ENCODE measurements at places on chromosomes 3 and 15.

- DNase-seq: peak; percentile 61
These were observed 5.6 kb upstream of the MECOM start for GRCh38 chr3:169668957-169669741.

DNA sequence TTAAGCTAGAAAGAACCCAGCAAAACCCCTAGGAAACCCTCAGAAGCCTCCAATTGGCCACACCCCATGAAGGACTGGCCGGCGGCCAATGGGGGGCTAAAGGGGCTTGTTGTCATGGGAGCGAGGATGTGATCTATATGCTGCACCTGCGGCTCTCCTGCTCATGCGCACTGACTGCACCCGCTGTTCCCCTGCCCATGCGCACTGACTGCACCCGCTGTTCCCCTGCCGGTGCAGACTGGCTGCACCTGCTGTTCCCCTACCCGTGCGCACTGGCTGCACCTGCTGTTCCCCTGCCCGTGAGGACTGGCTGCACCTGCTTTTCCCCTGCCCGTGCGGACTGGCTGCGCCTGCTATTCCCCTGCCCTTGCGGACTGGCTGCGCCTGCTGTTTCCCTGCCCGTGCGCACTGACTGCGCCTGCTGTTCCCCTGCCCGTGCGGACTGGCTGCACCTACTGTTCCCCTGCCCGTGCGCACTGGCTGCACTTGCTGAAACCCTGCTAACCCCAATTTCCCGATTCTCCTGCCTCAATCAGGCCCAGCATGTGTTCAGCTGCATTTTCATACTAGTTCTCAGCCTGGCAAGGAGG, 16.8 kb upstream of the MCCC1 start:
- DNase-seq: no peak

- DNase-seq: no peak
These were observed 14.0 kb downstream of the ETV5 start for GRCh38 chr3:186094696-186095425.

- DNase-seq: no peak
These were observed 21.1 kb upstream of the COMMD4 start for GRCh38 chr15:75314552-75315290.

DNA sequence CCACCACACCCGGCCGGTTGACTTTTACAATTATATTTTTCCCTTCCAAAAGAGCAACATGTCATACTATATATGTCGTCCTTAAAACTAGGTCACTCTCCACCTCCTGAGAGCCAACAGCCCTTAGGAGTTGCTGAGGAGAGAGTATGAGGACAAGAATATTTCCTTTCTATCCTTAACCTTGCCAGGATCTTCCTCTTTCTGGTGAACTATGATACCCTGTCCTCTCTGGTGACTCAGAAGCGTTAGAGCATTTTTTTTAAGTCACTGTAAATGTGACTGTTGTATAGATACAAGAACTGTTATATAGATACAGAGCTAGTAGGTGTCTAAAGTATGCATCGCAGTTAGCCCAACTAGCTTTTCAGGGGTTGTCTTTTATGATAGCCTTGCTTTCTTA, 33.7 kb upstream of the MTHFS start:
- no peak for DNase-seq

DNA sequence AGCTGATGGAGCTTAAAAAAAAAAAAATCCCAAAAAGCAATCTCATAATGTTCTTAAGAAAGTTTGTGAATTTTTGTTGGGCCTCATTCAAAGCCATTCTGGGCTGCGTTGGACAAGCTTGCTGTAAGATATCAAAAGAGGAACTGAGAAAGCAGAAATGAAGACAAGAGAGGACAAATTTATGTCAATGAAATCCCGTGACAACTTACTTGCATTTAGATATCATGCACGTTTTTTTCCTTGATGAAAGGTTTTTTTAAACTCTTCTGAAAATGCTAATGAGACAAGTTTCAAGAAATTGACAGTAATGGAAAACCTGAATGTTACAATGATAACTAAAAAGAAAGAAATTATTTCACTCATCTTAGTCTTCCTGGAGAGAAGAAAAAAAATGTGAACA, 662.9 kb downstream of the SQOR start:
- DNase-seq: no peak

- DNase-seq: peak; percentile 82
These were observed 93.0 kb downstream of the MEIS2 start for GRCh38 chr15:37007301-37007700.

DNA sequence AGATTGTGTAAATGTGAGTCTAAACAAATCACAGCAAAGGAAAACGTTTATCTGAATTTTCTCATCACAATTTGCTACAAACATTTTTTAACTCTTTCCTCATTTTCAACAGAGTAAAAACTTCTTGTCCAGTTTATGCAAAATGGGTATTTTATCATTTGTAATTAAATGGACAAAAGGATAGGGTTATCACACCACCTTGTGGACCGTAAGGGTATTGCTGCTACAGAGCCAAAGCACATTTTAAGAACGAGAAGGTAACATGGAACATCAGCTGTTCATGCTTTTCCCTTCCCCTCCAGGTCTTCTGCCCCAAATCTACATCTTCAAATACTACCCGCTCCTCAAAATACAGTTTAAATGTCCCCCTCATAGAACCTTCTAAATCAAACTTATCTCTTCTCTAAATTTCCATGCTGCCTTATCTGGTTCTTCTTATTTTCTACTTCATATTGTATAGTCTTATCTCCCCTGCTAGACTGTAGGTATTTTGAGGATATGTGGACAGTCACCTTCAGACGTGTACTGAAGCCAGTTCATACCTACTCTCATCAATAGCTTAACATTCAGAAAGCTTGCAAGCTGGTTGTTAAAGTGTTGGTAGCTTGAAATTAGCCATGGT, 12.8 kb upstream of the SETMAR start:
- peak; percentile 72 for DNase-seq

- DNase-seq: no peak
These were observed 334.5 kb upstream of the BCHE start for GRCh38 chr3:166171695-166172094.

- no peak for DNase-seq
These were observed 115.5 kb downstream of the GADL1 start for GRCh38 chr3:30778933-30779332.

GRCh38 chr3:195822131-195822696, 10.5 kb upstream of the MUC4 start:
- DNase-seq: peak; percentile 91

DNA sequence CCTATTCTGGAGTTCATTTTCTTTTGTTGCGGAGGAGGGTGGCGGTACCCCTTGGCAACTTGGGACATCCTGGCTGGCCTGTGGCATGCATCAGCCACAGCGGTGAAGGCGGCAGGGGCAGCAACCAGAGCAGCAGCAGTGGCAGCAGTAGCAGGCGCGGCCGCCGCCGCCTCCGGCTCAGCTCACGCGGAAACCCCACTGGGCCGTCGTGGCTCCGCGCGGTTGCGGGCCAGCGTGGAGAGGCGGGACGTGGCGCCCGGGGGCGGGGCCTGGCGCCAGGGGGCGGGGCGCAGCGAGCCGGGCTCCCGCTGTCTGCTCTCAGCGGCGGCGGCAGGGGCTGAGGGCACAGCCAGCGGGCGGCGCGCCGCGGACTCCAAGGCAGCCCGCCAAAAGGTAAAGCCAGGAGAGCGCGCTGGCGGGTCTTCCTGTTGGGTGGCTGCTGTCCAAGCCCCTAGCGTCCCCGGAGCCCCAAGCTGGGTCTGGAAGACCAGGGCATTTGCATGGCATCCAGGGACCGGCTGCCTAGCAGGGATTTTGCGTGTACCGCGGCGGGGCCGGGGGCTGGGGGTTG, 334.4 kb upstream of the THRB start:
- peak; percentile 39 for DNase-seq

GRCh38 chr15:40046721-40047414, 7.9 kb upstream of the SRP14 start:
- no peak for DNase-seq

DNA sequence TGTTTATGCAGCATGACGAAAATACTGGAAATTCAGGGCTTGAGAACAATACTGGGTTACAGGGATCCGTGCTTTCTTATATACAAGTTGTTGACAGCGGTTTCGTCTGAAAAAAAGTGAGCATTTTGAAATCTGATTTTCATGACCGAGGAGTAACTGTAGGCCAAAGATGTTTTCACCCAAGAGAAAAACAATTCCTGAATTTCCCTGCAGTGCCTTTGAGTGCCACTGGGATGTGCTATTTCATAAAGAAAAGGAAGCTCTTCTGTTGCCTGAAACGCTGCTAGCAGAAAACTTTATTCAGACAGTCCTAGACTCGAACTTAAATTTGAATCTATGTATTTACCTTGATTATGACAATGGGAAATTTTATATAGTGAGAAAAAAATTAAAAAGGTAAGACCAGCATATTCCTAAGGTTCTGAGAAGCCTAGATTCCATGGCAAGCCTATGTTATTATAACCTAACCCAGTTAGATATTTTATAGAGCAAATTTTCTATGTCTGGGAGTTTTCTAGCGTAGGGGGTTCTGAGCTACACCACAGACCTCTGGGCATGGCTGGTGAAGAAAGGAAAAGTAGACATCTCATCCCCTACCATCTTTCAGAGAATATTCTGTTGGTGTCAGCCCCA, 30.2 kb downstream of the KCNAB1 start:
- peak; percentile 78 for DNase-seq

- peak; percentile 81 for DNase-seq
These were observed 395.5 kb downstream of the SHQ1 start for GRCh38 chr3:72452745-72453144.

GRCh38 chr3:156727519-156728205, 53.3 kb downstream of the TIPARP start:
- no peak for DNase-seq

DNA sequence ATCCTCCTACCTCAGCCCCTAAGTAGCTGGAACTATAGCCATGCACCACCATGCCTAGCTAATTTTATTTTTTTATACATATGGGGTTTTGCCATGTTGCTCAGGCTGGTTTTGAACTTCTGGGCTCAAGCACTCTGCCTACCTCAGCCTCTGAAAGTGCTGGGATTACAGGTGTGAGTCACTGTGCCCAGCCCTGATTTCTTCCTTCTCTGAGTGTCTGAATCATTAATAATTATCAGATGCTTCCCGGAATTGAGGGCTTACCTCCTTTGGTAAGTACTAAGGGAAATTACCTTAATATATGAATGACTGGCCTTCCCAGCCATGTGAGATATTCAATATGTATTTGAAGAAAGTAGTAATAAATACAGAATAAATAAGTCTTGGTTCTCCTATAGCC, 7.2 kb downstream of the CLPX start:
- peak; percentile 68 for DNase-seq

DNA sequence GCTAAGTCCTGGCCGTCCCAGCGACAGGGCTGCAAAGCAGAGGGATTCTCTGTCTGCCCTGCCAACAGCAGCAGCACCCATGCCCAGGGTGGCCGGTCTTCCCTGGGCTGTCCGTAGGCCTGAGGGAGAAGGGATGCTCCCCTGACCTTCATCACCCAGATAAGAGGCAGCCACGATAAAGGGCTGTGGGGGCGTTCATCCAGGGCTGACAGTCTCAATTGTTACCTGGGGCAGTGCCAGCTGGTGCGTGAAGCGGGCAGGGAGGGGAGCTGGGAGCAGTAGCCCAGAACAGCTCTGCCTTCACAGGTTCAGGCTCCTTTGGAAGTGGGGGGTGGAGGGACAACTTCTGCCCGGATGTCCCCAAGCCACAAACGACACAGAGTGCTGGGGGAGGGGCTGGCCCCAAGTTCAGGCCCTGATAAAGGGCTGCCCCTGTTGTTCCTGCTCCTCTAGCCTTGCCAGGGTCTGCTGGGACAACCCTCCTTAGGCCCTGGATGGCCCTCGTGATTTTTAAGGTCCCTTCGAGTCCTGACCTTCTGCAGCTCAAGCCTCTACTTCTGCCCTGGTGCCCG, 94.7 kb downstream of the RAB11A start:
- no peak for DNase-seq

DNA sequence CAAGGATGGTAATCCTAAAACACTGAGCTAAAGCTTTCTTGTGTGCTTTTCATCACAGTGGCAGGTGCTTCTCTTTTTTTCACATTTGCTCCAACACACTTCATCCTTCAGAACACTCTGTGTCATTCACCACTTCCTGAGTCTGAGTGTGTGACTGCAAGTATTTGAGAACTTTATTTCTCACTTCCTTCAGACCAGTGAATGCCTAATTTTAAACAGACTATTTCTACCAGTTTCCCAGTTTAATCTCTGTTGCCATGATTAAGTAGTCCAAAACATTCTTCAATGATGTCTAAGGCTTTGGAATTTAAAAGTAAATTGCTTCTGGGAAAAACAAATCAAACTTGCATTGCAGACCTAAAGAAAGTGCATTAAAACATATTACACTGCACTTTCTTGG, 541.2 kb downstream of the RBMS3 start:
- DNase-seq: no peak

GRCh38 chr15:48936666-48937065, 27.1 kb downstream of the SHC4 start:
- DNase-seq: peak; percentile 40

DNA sequence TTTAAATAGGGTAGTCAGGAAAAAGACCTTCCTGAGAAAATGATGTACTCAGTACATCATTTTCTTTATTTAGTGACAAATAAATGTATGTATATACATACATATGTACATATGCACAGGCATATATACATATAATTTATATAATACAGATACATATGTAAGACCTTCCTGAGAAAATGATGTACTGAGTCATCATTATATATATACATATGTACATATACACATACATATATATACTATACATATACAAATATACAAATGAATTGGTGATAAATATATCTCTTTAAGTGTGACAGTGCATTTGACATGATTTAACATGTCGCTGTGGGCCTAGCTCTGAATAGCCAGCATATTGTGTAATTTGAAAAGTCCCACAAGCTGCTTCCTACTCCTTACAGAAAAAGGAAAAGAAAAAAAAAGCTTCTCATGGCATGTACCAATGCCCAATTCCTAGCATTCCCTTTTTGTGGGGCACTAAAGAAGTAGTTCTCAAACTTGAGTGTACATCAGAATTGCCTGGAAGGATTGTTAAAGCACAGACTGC, 208.1 kb upstream of the UMPS start:
- no peak for DNase-seq

DNA sequence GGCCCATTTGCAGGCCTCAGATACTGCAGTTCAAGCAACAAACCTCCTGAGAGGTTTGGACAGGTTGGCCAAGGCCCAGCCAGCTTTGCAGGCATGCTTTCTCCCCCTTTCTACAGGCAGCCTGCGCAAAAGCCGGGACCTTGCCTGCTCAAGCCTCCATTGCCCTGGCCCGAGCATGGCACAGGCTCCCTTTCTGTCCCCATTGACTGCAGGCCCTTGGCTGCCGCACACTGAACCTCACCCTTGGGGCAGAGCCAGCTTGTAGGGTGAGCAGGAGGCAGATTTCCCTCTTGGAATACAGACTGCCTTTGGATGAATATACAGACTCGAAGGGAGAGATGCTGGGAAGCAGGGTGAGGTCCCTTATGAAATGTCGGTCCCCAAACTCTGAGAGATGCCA, 461.7 kb upstream of the PROK2 start:
- DNase-seq: no peak

DNA sequence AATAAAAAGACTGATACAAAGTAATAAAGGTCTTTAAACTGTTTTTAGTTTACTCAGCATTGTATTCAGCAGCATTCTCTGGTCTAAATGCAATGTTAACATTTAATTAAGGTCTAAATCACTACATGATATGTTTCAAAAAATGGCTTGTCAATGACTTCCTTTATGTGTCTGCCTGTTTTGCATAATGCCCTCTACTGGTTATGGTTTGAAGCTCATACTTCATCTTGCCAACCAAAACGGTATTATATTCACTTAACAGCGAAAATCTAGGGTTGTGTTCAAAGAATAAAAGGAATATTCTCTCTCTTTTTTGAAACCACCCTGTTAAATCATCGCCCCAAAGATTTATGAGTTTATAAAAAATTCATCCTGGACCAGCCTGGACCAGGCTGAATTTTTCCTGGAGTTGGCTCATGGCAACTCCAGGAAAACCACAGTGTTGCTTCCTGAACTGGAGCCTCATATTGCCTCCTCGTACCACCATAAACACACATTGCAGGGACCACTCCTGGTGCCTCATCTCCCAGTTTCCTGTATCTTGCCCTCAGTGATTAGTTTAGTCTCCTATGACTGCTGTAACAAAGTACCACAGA, 6.7 kb upstream of the NCEH1 start:
- no peak for DNase-seq

Data from trophoblast cell (in vitro differentiated cells and primary cell).